ENCODE measurements at places on chromosomes 11 and 22.
A peak's percentile ranks its signal among the peaks of the same experiment; 100 is the strongest.

DNA sequence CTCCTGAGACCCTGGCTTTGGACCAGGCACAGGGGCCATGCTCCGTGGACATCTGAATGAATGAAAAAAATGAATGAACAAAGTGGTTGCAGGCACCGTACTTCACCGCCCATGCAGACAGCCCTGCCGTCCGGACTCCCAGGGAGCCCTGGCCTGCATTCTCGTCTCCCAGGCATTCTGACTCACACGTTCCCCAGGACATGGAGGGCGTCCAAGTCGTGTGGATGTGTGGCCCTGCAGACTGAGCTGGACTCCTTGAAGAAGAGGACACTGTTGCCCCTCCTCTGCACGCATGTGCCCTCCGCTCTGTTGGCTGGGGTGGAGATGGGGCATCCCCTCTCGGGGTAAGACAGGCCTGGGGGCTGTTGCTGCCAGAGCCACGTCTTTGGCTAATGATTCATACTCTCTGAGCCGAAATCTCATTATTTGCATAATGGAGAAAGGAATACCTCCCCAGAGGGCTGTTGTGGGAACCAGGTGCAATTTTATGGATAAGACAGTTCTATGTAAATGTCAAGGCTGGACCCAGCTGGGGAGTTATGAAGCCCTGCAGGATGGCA, 49.7 kb downstream of the RTL6 start:
- no peak for DNase-seq

DNA sequence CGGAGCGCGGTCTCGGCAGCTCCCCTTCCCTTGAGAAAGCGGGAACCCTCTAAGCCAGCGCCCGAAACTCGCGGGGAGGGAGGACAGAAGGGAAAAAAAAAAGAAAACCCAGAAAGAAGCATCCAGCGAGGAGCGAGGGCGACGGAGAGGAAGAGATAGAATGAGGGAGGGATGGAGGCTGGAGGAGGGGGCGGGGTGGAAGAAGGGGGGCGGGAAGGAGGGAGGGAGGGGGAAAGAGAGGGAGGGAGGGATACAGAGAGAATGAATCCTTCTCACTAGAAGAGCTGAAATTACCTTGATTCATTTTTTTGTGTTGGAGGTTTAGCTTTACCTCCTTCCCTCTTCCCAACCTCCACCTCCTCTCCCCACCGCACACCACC, 19.3 kb upstream of the BDNF start:
- DNase-seq, result no peak

DNA sequence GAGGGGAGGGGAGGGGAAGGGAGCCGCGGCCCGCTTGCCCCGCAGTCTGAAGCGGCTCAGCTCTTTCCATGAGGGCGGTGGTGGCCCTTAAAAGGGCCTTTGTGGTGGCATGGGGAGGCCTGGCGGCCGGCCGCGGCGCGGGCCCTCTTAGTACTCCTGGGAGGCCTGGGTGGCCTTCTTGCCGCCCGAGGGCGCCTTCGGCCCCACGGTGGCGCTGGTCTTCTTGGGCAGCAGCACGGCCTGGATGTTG, 6.9 kb downstream of the DPAGT1 start:
- DNase-seq, result peak; percentile 93

DNA sequence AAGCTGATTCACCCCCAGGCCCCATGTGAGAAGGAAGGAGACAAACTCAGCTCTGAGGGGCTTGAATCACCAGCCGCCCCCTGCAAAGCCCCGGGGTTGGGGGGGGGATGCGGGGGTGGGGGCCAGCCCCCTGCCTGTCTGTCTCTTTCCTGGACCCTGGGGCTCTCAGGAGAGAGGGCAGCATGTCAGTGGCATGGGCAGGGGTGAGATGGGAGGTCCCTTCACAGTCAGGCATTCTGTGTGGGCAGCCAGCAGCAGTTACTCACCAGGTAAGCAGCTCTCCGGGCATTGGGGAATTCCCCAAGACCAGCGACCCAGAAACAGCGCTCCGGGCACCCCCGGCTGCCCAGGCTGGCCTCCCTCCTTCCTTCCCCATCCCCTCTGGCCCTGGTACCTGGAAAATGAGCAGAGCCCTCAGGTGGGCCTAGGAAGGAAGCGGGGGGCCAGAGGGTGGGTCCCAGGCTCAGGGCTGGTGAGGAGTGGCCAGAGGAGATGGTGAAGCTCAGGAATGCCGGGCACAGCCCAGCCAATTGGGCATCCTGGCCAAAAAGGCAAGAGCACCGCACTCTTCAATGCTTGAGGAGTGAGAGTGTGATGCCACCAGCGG, 4.2 kb upstream of the LIF start:
- no peak for DNase-seq

GRCh38 chr22:45919504-45920286, 57.3 kb downstream of the WNT7B start:
- DNase-seq, result peak; percentile 90

DNA sequence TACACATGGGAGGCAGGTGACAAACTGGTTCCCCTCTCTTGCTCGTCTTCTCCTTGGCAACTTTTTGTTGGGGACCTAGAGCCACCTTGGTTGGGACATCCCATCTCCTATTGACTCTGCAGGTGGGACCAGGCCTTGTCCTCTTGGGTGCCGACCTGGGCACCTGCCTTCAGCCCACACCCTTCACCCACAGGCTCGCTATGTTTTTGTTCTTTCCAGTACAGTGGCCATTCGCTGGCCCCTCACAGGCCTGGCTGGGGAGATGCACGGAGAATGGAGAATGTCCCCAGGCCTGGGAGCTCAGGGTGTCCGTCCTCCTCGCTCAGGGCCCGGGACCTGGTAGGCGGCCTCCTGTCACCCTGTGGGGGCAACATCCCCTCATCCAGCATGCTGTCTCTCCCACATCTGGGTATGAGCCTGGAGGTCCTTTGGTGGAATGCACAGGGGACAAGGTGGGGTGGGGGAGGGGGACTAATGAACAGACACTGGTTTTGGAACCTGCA, 14.9 kb upstream of the OMP start:
- DNase-seq, result no peak
